Stimulated activated CD4-positive, alpha-beta T cell treated with anti-CD3 and anti-CD28 coated beads, Interleukin-1b, Interleukin-23, amount 100 ng/mL, for 1 hour (primary cell): ENCODE measurements at places on chromosomes 6 and 20.

DNA sequence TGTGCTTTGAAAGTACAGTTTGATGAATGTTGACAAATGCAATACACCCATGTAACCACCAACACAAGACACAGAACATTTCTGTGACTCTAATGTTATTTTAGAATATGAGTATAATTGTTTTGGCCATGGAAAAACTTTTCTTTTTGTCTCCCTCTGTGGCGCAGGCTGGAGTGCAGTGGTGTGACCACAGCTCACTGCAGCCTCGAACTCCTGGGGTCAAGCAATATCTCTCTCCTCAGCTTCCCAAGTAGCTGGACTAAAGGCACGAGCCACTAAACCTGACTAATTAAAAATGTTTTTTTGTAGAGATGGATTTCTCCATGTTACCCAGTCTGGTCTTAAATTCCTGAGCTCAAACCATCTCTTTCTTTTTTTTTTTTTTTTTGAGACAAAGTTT is 20.3 kb upstream of the BCAS4 start:
- DNase-seq, result no peak

DNA sequence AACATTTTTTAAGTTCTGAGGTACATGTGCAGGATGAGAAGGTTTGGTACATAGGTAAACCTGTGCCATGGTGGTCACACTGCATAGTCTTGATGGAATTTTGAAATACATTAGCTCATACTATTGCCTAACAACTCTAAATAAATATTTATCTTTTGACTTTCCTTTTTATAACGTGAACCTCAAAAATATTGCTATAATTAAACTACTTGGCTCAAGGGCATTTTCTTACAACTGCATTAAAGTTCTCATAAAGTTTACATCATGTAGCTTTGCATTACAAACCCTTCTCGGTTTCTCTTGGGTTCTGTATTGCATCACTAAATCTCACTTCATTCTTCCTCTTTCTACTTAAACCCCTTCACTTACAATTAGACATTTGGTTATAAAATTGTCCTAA is 636.0 kb upstream of the PTCHD4 start:
- no peak for DNase-seq

DNA sequence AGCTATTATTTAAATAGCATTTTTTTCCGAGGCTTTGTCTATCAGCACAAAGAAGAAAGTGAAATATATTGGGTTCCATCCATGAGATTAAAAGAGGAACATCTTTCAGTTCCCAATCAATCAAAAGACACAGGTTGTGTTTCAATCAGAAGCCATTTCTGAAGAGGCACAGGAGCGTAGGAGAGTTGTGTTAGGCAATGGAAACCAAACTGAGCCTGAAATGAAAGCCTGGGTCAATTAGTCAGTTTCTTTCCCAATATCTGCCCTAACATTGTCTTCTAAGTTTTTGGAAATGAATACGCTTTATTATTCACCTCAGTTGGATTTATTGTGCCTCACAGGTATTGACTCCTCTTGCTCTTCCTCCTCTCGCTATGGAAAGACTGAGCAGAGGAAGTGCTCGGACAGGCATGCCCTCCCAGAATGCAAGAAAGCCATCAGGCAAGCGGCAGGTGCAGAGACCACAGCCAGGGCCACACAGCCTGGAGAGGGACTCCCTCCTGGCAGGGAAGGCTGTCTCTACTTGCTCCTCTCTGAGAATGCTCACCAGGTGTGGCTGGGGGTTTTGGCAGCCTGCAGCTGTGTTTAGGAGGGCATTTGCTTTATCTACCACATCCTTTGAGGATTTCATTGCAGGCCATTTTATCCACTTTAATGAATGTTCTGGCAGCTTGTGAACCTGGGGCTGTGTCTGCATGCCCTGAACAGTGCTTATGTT is 100.8 kb upstream of the NEDD9 start:
- no peak for DNase-seq

DNA sequence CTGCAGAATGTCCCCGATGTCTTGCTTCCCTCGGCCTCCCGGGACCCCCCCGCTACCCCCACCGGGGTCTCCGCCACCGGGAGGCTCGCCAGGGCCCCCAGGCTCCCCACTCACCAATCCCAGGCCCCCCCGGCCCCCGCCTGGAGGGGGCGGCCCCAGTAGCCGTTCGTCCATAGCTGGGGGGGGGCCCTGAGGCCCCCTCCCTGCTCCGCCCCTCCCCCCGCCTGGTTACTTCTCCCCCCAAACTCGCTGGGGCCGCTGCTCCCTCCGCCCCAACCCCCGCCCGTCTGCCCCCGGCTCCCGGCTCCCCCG is 304 bp downstream of the PBX2 start:
- DNase-seq, result no peak

DNA sequence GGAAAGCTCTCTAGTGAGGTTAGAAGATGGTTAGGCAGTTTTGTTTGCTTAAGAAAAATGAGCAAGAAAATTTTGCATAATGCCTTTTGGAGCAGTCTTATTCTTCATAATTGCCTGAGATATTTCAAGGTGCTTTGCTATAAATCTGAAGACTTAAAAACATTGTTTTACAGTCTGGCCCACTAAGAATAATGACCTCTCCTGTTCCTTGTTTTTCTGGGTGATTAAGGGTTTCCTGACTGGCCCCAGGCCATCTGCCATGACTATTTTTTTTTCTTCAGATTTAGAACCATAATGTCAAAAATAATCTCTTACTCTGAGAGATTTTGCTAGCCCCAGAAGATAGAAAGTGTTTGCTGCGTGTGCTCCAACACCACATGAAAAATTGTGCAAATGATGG is 72.3 kb upstream of the CENPW start:
- no peak for DNase-seq

DNA sequence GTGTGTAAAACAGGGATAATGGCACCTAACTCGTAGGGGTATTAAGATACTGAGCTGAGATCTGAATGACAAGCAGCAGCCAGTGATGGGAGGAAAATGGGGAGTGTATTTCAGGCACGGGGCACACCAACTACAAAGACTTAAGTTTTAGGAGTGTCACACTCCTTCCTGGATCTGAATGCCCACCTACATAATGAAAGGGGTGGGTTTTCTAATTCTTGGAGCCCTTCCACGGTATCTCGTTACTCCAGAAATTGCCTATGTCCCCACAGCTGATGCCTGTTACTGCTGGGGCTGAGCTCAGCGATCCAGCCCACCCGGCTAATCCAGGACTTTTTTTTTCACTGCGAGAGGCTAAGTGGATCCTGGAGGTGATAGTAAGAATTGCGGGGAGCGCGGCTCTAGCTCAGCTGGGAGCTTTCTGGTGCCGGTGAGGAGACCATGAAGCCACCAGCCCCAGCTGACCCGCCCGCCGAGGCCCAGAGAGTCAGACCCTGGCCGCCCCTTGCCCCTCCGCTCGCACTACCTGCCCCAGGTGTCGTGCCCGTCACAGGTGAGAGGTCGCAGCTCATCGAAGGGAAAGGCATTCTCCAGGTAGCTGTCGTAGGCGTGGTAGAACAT is 727 bp downstream of the EDEM2 start:
- no peak for DNase-seq

- DNase-seq, result no peak
Measured at GRCh38 chr20:35318502-35319157, 26.4 kb upstream of the FAM83C start.

DNA sequence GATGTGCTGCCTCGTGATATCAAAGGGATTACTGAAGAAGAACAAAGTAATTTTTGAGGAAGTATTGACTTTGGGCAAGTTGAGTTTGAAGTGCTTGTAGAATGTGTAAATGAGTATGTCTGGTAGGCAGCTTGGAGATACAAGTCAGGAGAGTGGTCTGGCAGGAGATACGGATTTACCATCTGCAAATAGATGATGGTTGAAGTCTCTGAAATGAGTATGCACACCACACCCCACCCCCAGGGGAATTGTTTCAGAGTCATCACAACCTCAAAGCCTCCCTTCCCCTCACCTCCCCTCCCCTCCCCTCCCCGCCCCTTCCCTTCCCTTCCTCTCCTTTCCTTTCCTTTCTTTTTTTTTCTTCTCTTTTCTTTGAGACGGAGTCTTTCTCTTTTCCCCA is 16.4 kb upstream of the MCUR1 start:
- no peak for DNase-seq

DNA sequence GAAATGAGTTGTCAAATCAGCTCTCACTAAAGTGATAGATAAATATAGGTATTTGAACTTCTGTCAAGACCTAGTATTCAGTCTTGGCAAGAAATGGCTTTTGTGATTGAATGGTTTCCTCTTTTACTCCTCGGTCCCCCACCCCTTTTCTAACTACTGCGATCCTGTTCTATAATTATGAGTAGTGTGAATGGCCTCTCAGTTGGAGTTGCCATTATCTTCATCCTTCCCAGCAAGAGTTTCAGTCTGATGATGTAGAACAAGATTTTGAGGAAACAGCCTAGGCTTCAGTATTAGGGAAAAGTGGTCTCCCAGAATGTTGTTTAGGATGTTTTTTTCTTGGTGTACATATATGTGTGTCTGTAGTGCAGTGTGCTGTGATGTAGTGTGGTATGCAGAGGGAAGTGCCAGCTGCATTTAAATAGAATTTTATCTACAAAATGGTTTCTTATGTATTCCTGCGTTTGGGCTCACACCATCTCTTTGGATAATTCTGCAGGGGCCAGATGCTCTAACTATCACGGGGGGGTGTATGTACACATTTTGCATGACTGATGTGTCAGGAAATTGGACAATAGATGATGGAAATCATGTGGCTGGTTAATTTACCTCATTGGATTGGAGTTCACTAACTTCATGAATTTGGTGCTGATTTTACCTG is 180.1 kb upstream of the MMS22L start:
- DNase-seq, result no peak

- no peak for DNase-seq
Measured at GRCh38 chr6:13183415-13184088, 144.8 kb downstream of the TBC1D7 start.

DNA sequence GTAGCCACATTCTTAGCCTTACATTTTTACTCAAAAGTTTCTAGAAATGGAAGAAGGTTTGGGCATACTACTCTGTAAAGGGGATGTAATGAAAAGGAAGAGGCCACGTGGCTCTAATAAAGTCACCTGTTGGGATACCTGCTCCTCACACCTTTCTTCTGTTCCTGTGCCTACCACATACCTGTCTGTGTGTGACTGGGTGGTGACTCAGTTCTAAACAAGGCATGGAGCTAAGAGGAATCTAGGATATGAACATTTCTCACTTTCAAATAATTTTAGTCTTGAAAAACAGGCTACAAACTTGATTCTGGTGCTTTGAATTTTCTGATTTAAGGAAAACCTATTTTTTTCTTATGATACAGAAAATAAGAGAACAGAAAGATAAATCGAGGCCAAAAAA is 363.6 kb downstream of the RFPL4B start:
- no peak for DNase-seq

- DNase-seq, result no peak
Measured at GRCh38 chr6:24874776-24875533, 60.8 kb downstream of the RIPOR2 start.
